Esophagus squamous epithelium (tissue), 5 donors: ENCODE measurements at places on chromosomes 6 and 20. TPM values are rescaled to one million over a fixed set of nuclear protein-coding genes. Genes with fewer than 3 reads are reported as not detected.
A peak's percentile ranks its signal among the peaks of the same experiment; 100 is the strongest.

DNA sequence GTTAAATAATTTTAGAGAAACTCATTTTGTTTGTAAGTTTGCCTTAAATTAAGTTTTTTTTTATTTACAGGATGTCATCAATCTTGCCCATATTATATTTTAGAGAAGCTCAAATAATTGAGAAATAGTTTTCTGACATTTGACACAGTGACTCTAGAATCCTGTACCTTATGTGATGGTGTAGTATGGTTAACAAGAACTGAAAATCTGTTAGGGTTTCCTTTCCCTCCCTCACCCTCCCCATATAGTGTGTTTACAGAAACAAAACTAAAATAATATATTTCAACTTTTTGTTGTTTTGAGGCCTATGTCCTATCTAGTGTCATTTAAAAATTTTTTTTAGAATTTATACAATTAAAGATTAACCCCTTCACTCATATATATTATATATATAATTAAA, 91.8 kb downstream of the SESN1 start:
- H3K4me1 ChIP-seq: peaks cover 19% of the 10 kb centered on the region
- H3K27ac ChIP-seq: peak overlapping the region; percentile 70
- H3K27me3 ChIP-seq: no peaks in the 10 kb centered on the region
- H3K4me3 ChIP-seq: no peak overlapping the region
- DNase-seq: no peak
- H3K36me3 ChIP-seq: no peaks in the 10 kb centered on the region

DNA sequence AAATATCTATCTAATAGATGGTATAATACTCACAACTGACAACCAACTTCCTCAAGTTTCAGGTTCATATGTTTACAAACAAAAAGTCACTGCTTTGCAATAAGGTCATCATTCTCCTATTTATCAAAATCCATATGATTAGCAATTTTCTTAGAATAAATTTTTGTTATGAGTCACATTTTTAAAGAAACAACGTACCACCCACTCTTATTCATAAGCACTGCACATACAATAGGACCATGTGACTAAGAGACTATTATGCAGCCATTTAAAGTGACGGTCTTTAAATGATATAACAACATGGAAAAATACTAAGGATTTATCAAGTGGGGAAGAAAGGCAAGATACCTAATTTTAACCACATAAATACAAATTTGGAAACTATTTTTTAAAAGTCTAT, 40.0 kb downstream of the REPS1 start:
- DNase-seq: no peak
- no peak overlapping the region for H3K4me3 ChIP-seq
- H3K36me3 ChIP-seq: peaks cover under 1% of the 10 kb centered on the region

DNA sequence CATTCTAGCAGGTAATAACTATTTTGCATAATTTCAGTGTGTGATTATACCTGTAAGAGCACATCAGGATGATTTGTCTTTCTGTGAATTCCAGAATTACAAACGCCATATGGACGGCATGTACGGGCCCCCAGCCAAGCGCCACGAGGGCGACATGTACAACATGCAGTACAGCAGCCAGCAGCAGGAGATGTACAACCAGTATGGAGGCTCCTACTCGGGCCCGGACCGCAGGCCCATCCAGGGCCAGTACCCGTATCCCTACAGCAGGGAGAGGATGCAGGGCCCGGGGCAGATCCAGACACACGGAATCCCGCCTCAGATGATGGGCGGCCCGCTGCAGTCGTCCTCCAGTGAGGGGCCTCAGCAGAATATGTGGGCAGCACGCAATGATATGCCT, 122.7 kb downstream of the TMEM242 start:
- peaks cover 28% of the 10 kb centered on the region for H3K36me3 ChIP-seq
- no peak overlapping the region for H3K27ac ChIP-seq
- no peak overlapping the region for H3K4me3 ChIP-seq
- H3K27me3 ChIP-seq: no peaks in the 10 kb centered on the region
- DNase-seq: no peak

DNA sequence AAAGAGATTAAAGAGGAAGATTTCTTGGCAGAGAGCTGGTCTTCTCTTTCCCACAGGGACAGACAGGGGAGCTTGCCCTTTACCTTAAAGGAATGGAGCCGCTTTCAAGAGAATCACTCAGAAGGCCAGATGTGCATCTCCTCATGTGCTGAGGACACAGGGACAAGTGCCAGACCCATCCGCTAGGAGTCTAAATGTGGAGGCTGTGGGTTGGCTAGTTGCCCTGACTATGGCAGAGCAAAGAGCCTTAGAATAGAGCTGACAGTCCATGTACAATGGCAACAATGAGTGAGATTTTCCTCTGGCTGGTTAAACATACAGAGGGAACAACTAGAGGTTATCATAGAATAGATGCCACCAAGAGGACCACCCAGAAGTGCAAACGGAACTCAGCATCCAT, 7.3 kb upstream of the DOK5 start:
- no peaks in the 10 kb centered on the region for H3K27me3 ChIP-seq
- no peaks in the 10 kb centered on the region for H3K36me3 ChIP-seq
- H3K4me3 ChIP-seq: no peak overlapping the region
- no peak for DNase-seq
- H3K4me1 ChIP-seq: no peaks in the 10 kb centered on the region

Gene DLL1
- total RNA-seq: 11.7 TPM

- H3K27ac ChIP-seq: no peak overlapping the region
- H3K4me1 ChIP-seq: peaks cover 66% of the 10 kb centered on the region
- H3K27me3 ChIP-seq: peaks cover 77% of the 10 kb centered on the region
- H3K4me3 ChIP-seq: peak overlapping the region; percentile 42
Observed at GRCh38 chr20:21509597-21510371, 4.1 kb downstream of the NKX2-2 start.
